HS-5 (cell line): ENCODE measurements at places on chromosomes 13 and 19.

- DNase-seq: no peak
Measured at GRCh38 chr13:114152285-114152645, 19.8 kb upstream of the RASA3 start.

GRCh38 chr13:34358811-34359513 is 541.0 kb downstream of the RFC3 start:
- no peak for DNase-seq

DNA sequence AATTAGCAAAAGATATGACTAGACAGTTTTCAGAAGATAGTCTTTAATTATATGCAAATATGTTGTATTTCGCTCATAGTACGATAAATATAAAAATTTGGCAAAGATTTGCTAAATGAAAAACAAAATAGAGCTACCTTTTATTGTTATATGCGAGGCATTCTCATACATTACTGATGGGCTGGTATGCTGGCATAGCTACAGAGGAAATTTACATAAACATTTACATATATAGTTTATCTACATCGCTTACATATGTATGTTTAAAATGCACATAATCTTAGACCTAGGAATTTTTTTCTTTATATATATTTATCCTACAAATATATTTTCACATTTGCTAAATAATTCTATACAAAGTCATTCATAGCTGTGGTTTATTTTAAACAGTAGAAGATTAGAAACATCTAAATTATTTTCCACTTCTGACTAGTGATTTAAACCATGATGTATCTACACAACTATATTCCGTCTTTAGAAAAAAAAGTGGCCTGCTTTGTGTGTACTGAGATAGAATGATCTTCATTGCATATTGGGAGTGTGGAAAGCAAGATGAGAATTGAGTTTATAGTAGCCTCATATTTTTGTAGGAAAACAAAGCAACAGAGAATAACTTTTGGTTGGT is 1345.0 kb upstream of the SLC10A2 start:
- DNase-seq: no peak

DNA sequence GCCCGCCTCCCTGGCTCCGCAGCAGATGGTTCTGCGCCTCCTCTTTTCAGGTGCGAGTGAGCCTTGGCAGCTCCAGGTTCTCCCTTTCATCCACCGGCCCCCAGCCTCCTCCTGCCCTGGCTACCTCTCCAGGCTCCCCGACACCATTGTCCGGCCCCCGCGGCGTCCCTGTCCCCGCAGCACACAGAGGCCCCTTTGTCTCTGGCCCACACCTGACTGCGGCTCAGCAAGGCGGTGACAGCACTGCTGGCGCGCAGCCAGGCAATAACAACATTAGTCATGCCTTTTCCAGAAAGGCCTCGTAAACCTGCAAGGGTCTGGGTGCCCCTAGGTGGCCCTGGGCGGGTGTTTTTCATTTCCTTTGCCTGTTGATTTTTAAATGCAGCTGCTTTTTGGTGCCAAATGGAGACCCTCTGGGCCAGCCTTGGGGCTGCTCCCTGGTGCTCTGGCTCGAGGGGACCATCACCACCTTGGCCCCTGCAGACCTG is 73.2 kb upstream of the MEDAG start:
- no peak for DNase-seq

DNA sequence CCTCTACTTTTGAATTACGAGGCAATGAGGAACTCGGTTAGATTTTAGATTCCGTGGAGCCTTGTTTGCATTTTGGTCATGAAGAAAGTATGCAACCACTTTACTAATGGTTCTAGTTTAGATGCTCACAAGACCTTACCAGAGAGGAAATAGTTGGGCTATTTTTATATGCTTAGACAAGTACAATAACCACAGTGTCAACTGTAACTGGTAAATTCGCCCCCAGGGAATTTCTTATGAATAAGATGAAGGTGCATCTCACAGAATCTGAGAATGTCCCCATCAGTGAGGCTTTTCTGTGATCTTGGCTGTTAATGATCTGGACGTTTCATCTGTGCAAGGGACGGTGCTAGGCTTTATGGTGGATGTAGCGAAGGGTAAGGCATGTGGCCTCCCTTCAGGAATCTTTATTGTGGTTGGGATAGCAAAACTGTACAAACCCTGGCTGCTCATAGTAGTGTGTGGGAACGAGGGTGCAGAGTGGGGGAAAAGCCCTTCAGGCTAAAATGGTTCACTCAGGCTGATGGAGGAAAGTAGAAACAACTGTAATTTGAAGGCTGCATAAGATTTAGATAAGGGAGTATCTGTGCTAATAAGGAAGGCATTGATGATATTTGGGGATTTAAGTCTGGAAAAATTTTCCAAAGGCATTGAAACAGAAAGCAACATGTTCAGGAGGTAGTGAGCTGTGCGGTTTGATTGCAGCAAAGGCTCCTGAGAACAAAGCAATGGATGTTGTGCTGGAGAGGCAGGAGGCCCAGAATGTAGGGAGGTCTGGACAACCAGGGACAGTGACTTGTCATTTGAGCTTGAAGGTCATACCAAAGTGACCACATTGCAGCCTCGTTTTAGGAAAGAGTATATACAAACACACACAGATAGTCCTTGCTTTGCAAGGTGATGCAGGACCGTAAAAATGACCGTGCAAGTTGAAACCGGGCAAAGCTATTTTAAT is 28.4 kb downstream of the UBAC2 start:
- DNase-seq: peak; percentile 20

DNA sequence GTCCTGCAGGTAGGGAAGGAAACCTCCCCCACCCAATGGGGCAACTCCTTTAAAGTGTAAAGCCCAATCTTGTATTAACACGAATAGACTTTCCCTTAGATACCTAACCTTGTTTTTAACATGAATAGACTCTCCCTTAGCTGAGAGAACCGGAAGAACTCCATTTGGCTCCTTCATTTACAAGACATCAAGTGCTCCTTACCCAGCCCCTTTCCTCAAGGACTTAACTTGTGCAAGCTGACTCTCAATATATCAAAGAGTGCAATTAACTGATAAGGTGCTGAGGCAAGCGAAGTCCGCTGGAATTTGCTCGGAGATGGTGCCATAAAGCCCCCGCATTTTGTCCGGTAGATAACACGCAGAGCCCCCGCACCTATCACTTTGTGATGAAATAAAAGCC is 9.9 kb upstream of the ZNF90 start:
- DNase-seq: no peak

- DNase-seq: no peak
Measured at GRCh38 chr13:99777873-99778272, 193.7 kb downstream of the ZIC5 start.

DNA sequence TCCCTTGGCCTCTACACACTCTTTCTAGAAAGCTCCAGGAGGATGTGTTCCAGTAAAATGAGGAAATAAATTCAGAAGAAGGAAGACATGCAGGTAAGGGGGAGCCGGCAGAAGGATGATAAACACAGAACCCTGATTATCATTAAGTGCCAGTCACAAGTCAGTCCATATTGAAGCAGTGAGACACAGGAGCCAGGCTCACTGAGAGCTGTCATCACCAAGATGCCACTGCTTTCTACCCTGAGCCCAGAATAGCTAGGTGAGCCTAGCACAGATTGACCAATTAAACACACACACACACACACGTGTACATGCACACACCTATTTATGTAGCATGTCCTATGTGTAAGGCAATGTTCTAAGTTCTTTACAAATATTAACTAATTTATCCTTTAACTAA is 211.4 kb upstream of the IPO5 start:
- DNase-seq: no peak

GRCh38 chr19:54207676-54207982 is 7.0 kb downstream of the RPS9 start:
- DNase-seq: no peak
